ENCODE measurements at places on chromosomes 2 and 18.

GRCh38 chr2:228866044-228866443, 405.0 kb downstream of the PID1 start:
- DNase-seq: no peak

GRCh38 chr2:128162266-128162665, 71.3 kb downstream of the UGGT1 start:
- DNase-seq: no peak

- no peak for DNase-seq
Measured at GRCh38 chr2:82098617-82099016, 1794.1 kb upstream of the LRRTM1 start.

DNA sequence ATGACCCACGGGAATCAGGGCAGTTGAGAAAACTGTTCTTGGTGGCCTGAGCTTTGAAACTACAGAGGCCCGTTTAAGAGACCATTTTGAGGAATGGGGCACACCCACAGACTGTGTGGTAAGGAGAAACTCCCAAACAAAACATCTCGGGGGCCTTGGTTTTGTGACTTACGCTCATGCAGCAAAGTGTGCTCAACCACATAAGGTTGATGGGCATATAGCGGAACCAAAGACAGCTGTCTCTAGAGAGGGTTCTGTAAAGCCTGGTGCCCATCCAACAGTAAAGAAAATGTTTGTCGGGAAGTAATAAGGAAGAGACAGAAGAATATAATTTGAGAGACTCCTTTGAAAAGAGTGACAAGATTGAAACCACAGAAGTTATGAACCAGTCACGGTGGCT, 5.4 kb downstream of the MRO start:
- DNase-seq: no peak

- no peak for DNase-seq
Measured at GRCh38 chr18:69981948-69982347, 34.3 kb upstream of the CD226 start.

Data from hematopoietic multipotent progenitor cell treated with erythropoietin and hydrocortisone succinate and interleukin-3 and kit ligand, for 8 days (in vitro differentiated cells).